Endothelial cell of umbilical vein (primary cell): ENCODE measurements at places on chromosomes 1 and 21. TPM values are rescaled to one million over a fixed set of nuclear protein-coding genes. Genes with fewer than 3 reads are reported as not detected.

JAM2 gene
- 0.20 and 1.1 TPM in 2 replicates for total RNA-seq

GRCh38 chr1:4636644-4637380 lies 17.6 kb upstream of the AJAP1 start:
- DNase-seq: no peak

ADAMTSL4 gene
- total RNA-seq: 0.37 and 0.73 TPM in 2 replicates

GRCh38 chr1:153386500-153386901 lies 4.4 kb downstream of the S100A8 start:
- no peak for DNase-seq

PADI2 gene
- total RNA-seq: not detected in 2 replicates

- DNase-seq: no peak
Observed at GRCh38 chr1:30034627-30035521, 688.5 kb downstream of the MATN1 start.

DNA sequence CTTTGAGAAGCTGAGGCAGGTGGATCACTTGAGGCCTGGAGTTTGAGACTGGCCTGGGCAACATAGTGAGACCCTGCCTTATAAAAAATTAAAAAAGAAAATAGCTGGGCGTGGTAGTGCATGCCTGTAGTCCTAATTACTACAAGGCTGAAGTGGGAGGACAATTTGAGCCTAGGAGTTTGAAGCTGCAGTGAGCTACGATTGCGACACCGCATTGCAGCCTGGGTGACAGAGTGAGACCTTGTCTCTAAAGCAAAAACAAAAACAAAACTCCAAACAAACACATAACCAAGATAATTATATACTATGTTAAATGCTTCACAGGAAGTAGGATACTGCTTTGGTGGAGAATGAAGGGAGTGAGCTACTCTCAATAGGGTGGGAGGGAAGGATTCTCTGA lies 5.4 kb upstream of the PAFAH2 start:
- DNase-seq: no peak

- DNase-seq: no peak
Observed at GRCh38 chr21:44458971-44459711, 3.8 kb downstream of the LRRC3 start.

DNA sequence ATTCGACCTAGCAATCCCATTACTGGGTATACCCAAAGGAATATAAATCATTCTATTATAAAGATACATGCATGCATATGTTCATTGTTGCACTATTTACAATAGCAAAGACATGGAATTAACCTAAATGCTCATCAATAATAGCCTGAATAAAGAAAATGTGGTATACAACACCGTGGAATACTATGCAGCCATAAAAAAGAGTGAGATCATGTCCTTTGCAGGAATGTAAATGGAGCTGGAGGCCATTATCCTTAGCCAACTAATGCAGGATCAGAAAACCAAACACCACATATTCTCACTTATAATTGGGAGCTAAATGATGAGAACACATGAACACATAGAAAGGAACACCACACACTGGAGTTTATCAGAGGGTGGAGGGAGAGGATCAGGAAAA lies 69.5 kb upstream of the TNR start:
- no peak for DNase-seq

DNA sequence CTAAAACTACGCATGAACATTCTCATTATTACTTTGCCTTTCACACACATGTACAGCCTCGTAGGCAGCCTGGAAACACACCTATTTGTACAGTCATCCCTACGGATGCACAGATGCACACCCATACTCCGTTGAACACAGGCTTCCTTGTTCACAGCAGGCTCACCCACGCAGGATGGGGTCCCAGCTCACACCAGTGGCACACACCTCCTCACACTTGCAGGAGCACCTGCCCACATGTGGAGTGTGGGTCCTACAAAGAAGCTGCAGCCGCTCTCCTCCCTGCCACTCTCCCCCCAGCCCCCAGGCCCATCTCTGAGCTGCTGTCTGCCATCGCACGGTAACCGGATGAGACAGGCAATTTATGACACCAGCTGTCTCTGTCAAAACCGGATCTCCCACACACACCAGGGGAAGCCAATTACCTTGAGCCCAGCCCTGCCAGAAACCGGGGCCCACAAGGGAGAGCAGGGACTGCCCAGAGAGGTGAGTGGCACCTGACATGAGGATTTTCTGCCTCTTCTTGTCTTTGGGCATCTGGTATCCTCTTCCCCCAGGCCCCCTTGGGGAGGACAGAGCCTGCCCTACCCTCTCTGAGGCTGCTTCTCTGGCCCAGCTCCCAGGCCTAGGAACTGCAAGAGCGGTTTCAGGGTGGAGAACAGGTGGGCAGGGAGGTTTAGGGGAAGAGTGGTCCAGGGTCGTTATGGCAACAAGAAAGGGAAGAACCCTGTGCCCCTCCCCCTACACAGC lies 175.4 kb downstream of the IGSF21 start:
- no peak for DNase-seq

DNA sequence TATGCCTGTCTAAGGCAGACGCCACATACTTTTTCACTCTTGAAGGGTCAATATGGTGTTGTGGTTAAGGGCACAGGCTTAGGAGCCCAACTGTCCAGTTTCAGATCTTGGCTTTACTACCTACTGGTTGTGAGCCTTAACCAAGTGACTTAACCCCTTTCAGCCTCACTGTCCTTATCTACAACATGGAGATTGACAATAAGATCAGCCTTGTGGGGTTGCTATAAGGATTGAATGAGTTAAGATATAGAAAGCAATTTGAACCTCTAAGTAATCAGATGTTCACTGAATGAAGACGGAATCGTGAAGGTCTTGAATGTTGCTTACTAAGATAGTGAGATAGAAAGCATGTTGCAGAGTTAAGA lies 121.3 kb upstream of the JUN start:
- DNase-seq: peak; percentile 21

- DNase-seq: no peak
Observed at GRCh38 chr1:152148051-152148450, 11.0 kb downstream of the RPTN start.

- no peak for DNase-seq
Observed at GRCh38 chr1:19683351-19683750, 18.7 kb downstream of the HTR6 start.

DNA sequence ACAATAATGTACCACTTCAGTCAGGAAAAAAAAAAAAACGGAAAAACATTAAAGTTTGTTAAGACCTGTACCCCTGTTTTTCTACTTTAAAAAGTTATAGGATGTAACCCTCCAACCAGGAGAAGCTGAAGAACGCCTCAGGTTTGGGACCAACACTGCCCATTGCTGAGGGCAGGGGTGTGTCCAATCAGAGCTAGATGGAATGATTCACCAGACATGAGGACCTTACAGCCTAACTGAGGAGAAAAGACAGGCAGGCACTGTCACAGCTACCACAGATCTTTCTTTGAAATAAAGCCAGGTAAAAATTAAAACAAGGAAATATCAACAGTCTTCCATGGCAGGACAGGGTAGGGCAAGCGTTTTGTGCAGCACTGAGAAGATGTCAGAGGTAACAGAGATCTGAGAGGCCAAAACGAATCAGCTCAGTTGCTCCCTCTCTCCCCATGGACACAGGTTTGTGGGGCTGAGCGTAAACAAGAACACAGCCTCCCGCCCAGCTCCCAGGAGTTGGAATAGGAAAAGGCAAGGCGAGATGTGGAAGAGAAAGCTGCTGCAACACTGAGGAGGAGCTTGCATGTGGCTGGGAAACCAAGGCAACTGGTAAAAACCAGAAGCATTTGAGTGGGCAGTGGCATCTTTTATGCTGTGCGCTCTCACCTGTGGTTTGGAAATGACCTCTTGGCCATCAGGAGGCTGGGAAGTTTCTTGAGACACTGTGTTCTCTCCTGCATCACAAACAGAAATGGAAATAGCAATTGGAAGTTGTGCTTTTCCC lies 34.0 kb downstream of the SEC16B start:
- no peak for DNase-seq

GRCh38 chr1:37651803-37652202 lies 17.1 kb upstream of the RSPO1 start:
- no peak for DNase-seq

DNA sequence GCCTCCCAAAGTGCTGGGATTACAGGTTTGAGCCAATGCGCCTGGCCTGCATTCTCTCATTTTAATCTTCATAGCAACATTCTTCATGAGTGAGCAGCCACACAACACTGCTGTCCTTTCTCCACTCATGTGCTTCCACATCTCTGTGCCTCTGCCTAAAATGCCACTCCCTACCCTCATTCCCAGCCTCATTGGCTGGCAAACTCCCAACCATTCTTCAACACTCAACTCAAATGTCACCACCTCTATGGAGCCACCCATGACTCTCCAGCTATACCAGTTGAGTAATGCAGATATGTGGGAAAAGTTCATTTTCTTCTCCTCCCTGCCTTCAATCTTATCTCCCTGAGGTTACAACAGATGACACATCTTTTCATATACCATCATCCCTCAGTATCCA lies 53.9 kb upstream of the ZC3H12A start:
- no peak for DNase-seq

- no peak for DNase-seq
Observed at GRCh38 chr1:193927550-193927949, 741.1 kb upstream of the B3GALT2 start.

DNA sequence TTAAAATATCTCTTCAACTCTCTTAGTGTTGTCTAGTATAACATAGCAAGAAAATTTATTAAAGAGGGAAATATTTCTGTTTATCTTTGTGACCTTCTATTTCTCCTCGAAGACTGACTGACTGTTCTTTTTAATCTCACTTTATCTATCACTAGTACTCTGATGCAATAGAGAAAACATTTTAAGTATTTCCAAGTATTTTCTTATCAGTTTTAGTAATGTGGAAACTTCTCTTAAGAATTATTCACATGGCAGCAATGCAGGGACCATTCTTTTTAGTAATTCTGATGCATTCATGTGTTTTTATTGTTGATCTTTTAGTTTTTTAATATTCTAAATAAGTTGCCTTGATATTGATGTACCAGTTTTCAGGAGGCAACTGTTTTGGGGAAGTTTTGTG lies 115.7 kb downstream of the NEK7 start:
- peak; percentile 56 for DNase-seq

DNA sequence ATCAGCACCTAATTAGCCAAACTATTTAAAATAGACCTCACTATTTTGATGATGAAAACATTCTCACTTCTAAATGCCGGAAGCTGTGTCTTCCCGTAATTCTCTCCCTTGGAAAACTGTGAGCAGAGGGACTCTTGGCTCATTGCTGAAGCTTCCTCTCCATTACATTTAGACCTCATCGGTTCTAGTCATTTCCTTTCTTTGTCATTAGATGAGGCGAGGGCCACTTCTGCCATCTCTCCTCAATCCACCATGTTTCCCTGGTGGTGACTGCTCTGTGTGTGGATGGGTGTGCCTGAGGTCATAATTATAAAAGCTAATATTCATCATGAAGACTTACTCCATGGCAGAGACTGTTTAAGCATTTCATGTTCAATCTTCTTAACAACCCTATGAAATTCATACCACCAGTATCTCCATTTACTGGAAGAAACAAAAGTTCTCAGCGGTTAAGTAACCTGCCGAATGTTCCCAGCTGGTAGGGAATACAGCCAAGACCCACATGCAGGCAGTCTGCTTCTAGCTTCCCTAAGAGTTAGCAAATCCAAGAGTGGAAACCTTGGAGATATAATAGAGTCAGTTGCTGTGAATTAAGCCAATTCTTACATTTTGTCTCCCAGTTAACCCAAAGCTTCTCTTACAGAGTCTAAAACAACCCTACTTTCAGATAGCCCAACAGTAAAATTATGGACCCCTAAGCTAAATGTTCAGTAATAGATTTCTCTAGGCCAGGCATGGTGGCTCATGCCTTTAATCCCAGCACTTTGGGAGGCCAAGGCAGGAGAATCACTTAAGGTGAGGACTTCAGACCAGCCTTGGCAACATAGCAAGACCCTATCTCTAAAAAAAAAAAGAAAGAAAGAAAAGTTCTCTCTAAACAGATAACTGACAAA lies 156.2 kb downstream of the ZBTB18 start:
- DNase-seq: peak; percentile 13

DNA sequence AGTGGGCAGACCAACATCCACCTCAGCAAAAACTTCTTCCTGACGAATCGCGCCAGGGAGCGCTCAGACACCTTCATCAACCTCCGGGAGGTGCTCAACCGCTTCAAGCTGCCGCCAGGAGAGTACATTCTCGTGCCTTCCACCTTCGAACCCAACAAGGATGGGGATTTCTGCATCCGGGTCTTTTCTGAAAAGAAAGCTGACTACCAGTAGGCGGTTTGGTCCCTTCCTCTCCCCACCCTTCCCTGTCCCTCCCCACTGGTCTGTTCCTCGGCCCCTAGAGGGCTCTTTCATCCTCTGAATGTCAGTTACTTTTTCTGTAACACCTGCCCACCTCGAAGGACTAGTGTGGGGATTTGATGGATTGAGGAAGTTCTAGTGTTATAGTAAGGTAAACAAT lies 46.9 kb downstream of the CAPN2 start:
- DNase-seq: no peak

DNA sequence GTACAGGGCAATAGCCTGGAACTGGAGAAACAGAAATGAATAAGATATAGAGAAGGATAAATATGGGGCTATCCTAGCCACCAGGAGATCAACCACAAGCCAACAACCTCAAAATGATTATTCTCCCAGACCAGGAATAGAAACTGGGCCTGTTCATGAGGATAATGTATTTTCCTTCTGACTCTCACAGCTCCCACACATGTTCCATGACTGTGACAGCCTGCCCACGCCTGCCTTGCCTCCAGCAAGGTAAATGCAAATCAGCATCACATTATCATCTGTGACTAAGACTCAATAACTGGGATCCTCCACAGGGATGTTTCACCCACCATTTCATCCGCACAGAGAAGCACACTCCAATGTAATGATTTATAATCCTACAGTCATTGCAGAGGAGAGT lies 3.3 kb downstream of the ENSA start:
- no peak for DNase-seq

- no peak for DNase-seq
Observed at GRCh38 chr1:245458761-245459174, 304.0 kb downstream of the KIF26B start.

DNA sequence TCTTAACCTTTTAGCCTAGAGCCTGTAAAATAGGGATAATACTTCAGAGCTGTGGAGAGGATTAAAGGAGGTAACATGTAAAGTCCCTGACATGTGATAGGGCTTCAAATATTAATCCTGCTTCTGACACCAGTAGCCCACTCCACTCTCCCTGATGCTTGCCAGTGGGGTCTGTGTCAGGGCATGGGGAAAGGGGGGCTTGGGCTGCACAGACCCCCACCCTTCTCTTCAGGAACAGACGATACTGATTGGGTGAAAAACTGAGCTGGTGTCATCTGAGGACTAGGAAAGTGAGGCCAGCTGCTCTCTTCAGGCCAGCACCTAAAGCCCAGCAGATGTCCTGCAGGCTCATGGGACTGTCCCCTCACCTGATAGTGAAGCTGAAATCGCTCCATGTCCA lies 27.0 kb upstream of the MEF2D start:
- DNase-seq: no peak
